ENCODE measurements at places on chromosomes 4 and X.

DNA sequence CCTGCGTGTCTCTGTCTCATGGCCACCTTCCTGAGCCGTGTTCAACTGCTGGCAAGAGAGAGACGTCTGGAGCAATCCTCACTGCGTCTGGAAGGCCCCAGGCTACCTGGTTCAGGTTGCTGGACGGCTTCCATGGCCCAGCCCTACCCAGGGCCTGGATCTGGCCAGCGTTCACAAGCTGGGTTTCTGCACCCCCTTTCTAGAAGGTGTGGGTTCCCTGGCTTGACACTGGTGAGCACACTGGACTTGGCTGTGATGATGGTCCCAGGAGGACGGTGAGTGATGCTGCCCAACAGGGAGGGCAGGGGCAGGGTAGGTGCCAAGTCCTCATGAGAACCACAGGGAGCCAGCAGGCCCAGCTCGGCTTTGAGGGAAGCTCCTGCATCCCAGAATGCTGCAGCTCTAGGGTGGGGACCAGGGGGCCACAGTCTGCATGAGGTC is 63.4 kb downstream of the HTRA3 start:
- no peak for DNase-seq

GRCh38 chrX:122835886-122836285 is 348.2 kb upstream of the GRIA3 start:
- DNase-seq: no peak

- no peak for DNase-seq
Observed at GRCh38 chrX:72540318-72540717, 32.3 kb downstream of the HDAC8 start.

- no peak for DNase-seq
Observed at GRCh38 chrX:134572816-134573682, 85.2 kb downstream of the PLAC1 start.

Measured in progenitor cell of endocrine pancreas (in vitro differentiated cells).